ENCODE measurements at places on chromosomes 12 and 14.

DNA sequence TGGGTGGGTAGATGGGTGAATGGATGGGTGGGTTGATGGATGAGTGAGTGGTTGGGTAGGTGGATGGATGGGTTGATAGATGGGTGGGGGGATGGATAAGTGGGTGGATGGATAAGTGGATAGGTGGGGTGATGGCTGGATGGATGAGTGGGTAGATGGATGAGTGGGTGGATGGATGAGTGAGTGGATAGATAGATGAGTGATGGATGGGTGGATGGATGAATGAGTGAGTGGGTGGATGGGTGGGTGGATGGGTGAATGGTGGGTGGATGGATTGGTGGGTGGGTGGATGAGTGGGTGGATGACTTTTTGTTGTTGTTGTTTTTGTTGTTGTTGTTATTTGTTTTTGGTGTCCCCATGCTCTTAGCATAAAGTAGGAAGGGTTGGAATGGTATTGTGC is 45.5 kb downstream of the TBX5 start:
- DNase-seq = no peak

GRCh38 chr14:21999402-21999801 is 325.8 kb upstream of the OR4E1 start:
- no peak for DNase-seq

DNA sequence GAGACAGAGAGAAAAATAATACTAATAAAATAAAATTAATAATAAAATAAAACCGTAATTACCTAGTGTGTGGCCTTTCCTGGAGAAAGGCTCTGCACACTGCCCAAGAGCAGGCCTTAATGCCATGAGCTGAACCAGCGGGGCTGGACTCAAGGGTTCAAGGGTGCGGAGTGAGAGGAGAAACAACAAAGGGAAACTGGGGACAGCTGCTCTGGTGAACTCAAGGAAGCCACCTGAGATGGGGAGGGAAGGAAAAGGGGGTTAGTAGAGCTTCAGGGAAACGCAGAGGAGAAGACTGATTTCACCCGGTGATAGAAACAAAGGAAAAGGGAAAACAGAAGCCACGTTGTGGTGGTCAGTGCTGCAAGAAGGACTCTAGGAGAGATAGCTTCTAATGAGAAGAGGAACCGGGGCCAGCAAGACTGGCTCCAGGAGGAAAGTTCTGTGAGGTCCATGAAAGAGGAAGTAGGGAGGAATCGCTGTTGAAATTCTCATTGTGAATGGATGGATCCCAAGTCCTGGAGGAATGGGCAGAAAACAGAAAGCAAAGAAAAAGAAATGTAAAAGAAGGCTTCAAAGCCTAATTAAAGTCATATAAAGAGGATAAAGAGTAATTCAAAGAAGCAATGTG is 48.3 kb upstream of the BCL2L14 start:
- no peak for DNase-seq

GRCh38 chr12:90102957-90103652 is 394.5 kb upstream of the ATP2B1 start:
- DNase-seq = no peak

GRCh38 chr12:13534645-13535398 is 338.3 kb downstream of the EMP1 start:
- DNase-seq = peak; percentile 17

DNA sequence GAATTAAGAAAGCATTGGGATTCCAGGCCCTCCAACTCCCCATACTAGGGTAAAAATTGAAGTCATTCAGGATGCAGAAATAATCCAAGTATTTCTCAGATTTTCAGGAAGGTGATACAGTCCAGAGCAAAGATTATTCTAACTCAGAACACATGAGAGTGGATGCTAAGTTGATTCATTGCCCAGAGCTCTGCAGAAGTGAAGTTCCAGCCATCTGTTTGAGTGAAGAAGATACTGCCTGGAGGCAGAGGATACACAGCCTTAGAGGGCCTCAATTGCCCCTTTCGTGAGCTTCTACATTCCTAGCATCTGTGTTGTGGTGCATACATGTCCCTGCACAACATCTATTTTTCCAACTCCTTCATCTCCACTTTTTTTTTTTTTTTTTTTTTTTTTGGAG is 36.9 kb upstream of the SMUG1 start:
- no peak for DNase-seq

GRCh38 chr14:89196545-89196944 is 220.5 kb downstream of the FOXN3 start:
- no peak for DNase-seq
